ENCODE measurements at places on chromosomes 5 and 9.

GRCh38 chr9:118701985-118702384, 667.2 kb downstream of the BRINP1 start:
- H3K36me3 ChIP-seq = no peaks in the 10 kb centered on the region
- H3K27ac ChIP-seq = no peak overlapping the region
- no peak for DNase-seq
- no peak overlapping the region for H3K4me3 ChIP-seq
- H3K27me3 ChIP-seq = no peaks in the 10 kb centered on the region

DNA sequence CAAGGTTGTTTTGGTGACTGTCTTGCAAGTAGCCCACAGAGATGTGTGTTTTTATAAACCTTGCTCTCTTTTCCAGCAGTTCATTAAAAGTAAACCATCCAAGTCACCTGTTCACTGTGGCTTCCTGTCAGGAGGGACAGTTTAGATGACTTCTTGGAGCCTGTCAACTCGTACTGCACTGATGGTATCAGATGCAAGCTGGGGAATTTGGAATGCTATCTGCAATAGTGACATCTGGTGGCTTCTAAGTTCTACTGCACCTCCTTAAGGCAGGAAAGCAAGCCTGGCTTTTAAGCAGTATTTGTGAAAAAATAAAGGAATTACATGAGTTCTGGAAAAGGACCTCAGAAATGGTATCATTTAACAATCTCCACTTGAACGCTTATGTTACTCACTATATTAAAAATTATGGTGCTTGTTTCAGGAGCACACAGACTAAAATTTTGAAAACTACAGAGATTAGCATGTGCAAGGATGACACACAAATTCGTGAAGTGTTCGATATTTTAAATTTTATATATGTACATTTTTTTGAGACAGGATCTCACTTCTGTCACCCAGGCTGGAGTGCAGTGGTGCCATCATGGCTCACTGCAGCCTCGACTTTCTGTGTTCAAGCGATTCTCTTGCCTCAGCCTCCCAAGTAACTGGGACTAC, 164.0 kb downstream of the TTC39B start:
- H3K27me3 ChIP-seq = no peaks in the 10 kb centered on the region
- DNase-seq = no peak
- peaks cover 22% of the 10 kb centered on the region for H3K4me1 ChIP-seq
- H3K4me3 ChIP-seq = no peak overlapping the region
- H3K27ac ChIP-seq = no peak overlapping the region

DNA sequence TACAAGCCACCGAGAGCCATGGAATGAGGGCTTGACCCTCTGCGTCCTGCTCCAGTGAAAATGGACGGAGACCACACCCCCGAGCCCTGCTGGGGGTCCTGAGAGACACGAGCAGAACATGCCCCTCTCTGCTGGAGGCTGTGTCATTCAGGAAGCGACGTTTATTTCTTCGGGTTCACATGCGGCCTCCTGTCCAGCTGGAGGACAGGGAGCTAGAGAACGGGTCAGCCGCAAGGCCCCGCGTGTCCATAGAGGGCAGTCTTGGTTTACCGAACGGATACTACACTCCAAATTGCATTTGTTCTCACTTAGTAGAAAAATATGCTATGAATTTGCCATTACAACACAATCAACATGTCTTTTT, 36.1 kb downstream of the MRPL36 start:
- H3K27me3 ChIP-seq = peaks cover 19% of the 10 kb centered on the region
- H3K27ac ChIP-seq = no peak overlapping the region
- DNase-seq = peak; percentile 59

DNA sequence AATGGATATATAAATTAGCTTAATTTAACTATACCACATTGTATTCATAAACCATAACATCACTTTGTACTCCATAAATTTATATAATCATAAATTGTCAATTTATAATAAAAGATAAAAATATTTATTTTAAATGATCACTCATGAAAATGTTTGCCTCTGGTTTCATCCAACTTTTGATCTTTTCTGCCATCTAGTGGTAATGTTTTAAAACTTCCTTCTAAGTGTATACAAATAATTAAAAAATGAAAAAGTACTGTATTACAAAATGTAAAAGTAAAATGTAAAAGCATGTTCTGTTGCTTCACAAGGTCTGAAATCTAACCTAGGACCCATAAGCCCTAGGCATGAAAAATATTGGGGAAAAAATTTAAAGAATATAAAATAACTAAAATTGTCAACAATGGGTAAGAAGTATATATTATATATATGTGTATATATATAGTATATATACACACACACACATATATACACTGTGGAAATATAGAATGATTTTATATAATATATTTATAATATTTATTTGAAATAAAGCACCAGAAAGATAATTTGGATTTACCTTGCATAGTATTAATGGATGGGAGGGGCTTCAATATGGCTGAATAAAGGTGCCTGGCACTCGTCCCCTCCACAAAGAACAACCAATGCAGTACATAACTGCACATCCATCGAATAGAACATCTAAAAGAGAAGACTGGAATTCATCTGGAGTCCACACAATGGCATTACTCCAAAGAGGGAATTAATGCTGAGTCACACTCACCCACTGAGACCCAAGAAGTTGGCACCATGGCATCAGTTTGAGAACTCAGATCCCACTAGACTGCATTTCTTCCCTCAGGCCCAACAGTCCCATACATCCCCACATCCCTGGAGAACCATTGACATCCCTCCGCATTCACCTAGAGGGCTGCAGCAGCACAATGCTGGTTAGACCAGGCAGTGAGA, 32.5 kb downstream of the ANXA1 start:
- H3K4me3 ChIP-seq = no peak overlapping the region
- no peak for DNase-seq
- H3K27me3 ChIP-seq = peaks cover 20% of the 10 kb centered on the region
- no peak overlapping the region for H3K27ac ChIP-seq
- H3K4me1 ChIP-seq = peaks cover 18% of the 10 kb centered on the region

- no peaks in the 10 kb centered on the region for H3K27me3 ChIP-seq
- no peak overlapping the region for H3K4me3 ChIP-seq
- peaks cover 55% of the 10 kb centered on the region for H3K4me1 ChIP-seq
- peak overlapping the region; percentile 95 for H3K27ac ChIP-seq
Observed at GRCh38 chr5:139635606-139636206, 12.4 kb upstream of the CXXC5 start.

GRCh38 chr9:27005491-27005890, at the start of gene LRRC19:
LRRC19 (minus strand) TSS chr9:27005672; CDS start chr9:26999694, 5,978 bp downstream.
- no peak within 1 kb of the TSS for H3K27ac ChIP-seq
- no peaks in the 10 kb centered on the region for H3K36me3 ChIP-seq
- H3K4me3 ChIP-seq = no peak within 1 kb of the TSS
- no peaks in the 10 kb centered on the region for H3K27me3 ChIP-seq
- no peaks in the 10 kb centered on the region for H3K4me1 ChIP-seq

- H3K36me3 ChIP-seq = no peaks in the 10 kb centered on the region
- H3K27me3 ChIP-seq = no peaks in the 10 kb centered on the region
- peaks cover 32% of the 10 kb centered on the region for H3K4me1 ChIP-seq
- no peak overlapping the region for H3K27ac ChIP-seq
Observed at GRCh38 chr5:92309336-92309991, 926.3 kb upstream of the ARRDC3 start.

- H3K4me3 ChIP-seq = peak overlapping the region; percentile 69
- DNase-seq = no peak
- no peaks in the 10 kb centered on the region for H3K27me3 ChIP-seq
Observed at GRCh38 chr9:91714020-91714806, 235.8 kb downstream of the ROR2 start.

GRCh38 chr9:112310826-112311225, 22.6 kb downstream of the PTBP3 start:
- H3K4me1 ChIP-seq = peaks cover 16% of the 10 kb centered on the region
- no peak for DNase-seq
- H3K27me3 ChIP-seq = no peaks in the 10 kb centered on the region

DNA sequence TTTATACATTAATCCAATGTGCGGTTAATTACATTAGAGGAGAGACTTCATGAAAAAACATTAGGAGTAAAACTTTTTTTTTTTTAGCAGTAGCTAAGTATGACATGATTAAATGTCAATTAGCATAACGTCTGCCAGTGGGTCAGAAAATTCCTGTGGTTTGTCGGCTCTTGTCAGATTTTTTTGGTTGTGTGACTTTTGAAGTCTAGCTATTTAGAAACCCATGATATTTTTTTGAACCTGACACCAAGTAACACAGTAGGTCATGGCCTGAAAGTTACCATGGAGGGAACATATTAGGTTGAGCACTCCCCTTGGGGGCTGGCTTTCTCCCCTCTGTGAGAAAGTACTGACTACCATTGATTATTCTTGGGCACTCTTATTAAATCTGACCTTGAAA, 84.8 kb upstream of the ALDH1A1 start:
- H3K27ac ChIP-seq = no peak overlapping the region
- peaks cover 17% of the 10 kb centered on the region for H3K27me3 ChIP-seq
- H3K4me3 ChIP-seq = no peak overlapping the region
- H3K4me1 ChIP-seq = peaks cover 32% of the 10 kb centered on the region
- H3K36me3 ChIP-seq = no peaks in the 10 kb centered on the region

DNA sequence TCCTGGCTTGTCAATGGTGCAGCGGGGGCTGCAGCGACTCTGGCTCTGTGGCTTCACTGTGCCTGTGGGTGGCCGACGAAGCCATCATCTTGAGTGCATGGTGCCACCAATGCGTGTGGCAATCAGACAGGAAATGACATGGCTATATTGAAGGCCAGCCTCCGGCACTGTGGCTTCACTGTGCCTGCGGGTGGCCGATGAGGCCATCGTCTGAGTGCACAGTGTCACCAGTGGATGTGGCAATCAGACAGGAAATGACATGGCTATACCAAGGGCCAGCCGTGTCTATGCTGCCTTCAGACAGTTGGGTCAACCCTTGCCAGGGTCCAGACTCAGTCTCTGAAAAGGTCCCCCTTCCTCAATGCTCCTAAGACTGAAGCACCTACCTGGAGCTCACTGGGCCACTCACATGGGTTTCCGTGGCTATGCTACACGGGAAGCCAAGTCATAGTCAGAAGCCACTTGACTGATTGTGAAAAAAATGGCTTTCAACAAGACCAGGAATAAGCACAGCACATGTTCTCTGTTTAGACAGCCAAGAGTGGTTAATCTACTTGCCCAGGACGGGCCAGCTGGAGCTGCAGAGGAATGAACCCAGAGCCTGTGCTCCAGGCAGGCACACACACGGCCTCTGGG, 67.5 kb upstream of the S1PR3 start:
- H3K27ac ChIP-seq = no peak overlapping the region
- peaks cover 5% of the 10 kb centered on the region for H3K27me3 ChIP-seq
- DNase-seq = no peak
- H3K4me3 ChIP-seq = no peak overlapping the region
- H3K36me3 ChIP-seq = no peaks in the 10 kb centered on the region

DNA sequence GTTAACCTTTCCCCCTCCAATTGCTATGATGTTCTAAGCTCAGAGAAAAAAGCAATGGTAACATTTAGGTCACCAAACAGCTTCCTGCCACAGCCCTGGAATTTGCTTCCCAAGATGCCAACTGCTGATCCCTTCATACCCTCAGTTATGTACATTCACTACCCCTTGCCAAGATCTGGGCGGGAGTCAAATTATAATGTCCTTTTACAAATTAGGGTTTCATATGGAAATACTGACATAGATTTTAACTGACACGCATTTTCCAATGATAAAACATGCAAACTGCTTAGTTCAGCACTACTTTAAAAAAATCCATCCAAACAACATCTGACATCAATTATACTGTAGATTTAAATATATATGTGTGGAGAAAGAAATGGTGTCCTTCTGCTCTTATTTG, 5.0 kb downstream of the LOX start:
- H3K27me3 ChIP-seq = no peaks in the 10 kb centered on the region
- peaks cover 45% of the 10 kb centered on the region for H3K36me3 ChIP-seq
- peaks cover 62% of the 10 kb centered on the region for H3K4me1 ChIP-seq
- H3K27ac ChIP-seq = peak overlapping the region; percentile 66
- DNase-seq = no peak
- H3K4me3 ChIP-seq = peak overlapping the region; percentile 44

DNA sequence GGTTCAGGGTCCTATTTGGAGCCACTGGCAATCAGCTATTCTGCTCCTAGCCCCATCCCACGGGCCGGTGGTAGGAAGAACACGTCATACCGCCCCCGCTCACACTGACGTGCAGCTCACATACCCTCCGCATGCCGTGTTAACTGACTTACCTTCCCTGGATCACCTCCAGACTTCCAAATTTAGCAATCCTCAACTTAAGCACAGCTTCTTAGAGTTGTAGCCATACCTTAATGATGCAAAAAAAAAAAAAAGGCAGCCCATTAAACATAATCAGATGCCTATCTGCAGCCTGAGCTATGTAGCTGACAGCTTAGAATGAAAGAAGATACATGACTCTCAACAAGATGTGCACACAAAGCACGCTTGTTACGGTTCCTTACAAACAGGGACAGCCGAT, 93.0 kb downstream of the IRX2 start:
- H3K27ac ChIP-seq = peak overlapping the region; percentile 49
- H3K4me1 ChIP-seq = peaks cover 19% of the 10 kb centered on the region
- no peak for DNase-seq
- H3K27me3 ChIP-seq = no peaks in the 10 kb centered on the region

DNA sequence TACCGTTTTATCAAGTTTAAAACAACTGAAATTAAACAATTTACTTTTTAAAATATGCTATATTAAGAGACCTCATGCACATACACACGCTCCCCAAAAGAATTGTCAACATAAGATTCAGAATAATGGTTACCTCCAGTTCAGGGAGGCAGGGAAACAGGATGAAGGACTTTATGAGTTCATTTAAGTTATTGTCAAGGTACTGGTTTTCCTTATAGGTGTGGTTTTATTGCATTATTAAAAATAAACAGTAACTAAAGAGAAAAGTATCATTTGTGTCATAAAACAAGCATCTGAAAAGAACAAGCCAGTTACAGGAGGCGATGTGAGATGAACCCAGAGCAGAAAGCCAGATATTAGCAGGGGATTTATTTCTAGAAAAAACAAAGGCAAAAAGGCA, 2376.7 kb downstream of the MAT2B start:
- H3K4me1 ChIP-seq = no peaks in the 10 kb centered on the region
- H3K36me3 ChIP-seq = no peaks in the 10 kb centered on the region
- no peak overlapping the region for H3K4me3 ChIP-seq
- DNase-seq = no peak
- no peak overlapping the region for H3K27ac ChIP-seq
- no peaks in the 10 kb centered on the region for H3K27me3 ChIP-seq

DNA sequence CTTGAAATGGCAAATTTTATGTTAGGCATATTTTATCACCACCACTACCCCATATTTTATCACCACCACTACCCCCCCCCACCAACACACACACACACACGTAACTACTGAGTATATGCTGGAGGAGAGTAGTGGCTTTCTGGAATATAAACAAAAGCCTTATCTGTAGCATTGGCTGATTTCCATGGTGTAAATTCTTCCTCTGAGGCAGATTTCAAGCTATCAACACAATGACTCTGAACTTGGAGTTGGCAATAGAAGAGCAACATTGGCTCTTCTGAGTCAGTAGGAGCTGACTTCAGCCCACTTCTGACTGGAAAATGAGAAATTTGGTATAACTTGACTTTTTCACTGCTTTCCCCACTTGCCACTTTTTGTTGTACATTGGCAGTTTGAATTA, 143.0 kb downstream of the CAVIN4 start:
- no peaks in the 10 kb centered on the region for H3K4me1 ChIP-seq
- no peaks in the 10 kb centered on the region for H3K36me3 ChIP-seq
- no peak overlapping the region for H3K27ac ChIP-seq
- H3K27me3 ChIP-seq = peaks cover 5% of the 10 kb centered on the region

- H3K4me1 ChIP-seq = peaks cover 4% of the 10 kb centered on the region
- no peaks in the 10 kb centered on the region for H3K36me3 ChIP-seq
- no peaks in the 10 kb centered on the region for H3K27me3 ChIP-seq
Observed at GRCh38 chr9:111720174-111720573, 58.8 kb downstream of the GNG10 start.
